ENCODE measurements at places on chromosomes 16 and 17.

- DNase-seq = no peak
Measured at GRCh38 chr17:4573669-4574068, 10.7 kb upstream of the SMTNL2 start.

GRCh38 chr17:65930140-65930730 is 261.7 kb downstream of the CEP112 start:
- no peak for DNase-seq

DNA sequence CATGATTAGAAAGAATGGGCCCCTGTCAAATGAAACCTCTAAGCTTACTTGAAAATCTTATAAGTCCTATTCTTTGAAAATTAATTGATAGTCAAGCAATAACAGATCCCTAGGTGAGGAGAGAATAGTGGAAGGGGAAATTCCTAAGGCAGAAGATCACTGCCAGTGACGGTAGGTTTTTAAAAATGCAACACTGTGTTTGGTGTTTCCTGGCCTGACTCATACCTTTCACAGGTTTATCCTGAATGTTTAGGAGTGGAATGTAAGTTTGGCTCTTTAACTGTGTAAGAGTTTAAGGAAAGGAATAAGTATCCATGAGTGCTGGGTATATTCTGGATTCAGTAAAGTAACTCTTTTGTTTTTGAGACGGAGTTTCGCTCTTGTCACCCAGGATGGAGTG is 23.8 kb downstream of the HAPSTR1 start:
- DNase-seq = no peak

DNA sequence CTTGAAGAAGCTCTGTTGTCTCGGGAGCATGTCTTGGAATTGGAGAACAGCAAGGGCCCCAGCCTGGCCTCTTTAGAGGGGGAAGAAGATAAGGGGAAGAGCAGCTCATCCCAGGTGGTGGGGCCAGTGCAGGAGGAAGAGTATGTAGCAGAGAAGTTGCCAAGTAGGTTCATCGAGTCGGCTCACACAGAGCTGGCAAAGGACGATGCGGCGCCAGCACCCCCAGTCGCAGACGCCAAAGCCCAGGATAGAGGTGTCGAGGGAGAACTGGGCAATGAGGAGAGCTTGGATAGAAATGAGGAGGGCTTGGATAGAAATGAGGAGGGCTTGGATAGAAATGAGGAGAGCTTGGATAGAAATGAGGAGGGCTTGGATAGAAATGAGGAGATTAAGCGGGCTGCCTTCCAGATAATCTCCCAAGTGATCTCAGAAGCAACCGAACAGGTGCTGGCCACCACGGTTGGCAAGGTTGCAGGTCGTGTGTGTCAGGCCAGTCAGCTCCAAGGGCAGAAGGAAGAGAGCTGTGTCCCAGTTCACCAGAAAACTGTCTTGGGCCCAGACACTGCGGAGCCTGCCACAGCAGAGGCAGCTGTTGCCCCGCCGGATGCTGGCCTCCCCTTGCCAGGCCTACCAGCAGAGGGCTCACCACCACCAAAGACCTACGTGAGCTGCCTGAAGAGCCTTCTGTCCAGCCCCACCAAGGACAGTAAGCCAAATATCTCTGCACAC is 21.2 kb downstream of the AKAP1 start:
- DNase-seq = no peak

- no peak for DNase-seq
Measured at GRCh38 chr16:4882000-4882632, 34.8 kb downstream of the UBN1 start.

DNA sequence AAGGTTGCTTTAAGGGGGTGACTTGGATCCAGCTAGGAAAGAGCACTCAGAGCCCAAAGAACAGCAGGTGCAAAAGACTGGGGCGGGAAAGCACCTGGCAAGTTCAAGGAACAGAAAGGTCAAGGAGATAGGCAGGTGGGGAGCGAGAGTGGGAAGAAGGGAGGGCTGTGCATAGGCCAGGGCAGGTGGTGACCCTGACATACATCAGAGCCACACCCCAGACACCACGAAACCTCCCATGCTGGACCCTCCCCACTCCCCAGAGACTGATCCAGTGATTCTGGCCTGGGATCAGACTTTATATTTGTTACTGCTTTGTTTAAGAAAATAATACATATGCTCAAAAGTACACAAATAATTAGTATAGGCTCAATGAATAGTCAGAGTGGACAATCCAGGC is 48.5 kb upstream of the RBFOX3 start:
- no peak for DNase-seq

- no peak for DNase-seq
Measured at GRCh38 chr16:1630450-1631213, 18.5 kb downstream of the CRAMP1 start.

GRCh38 chr16:3882531-3882930 is 2.0 kb upstream of the CREBBP start:
- DNase-seq = no peak
